Vagina (tissue), 2 donors: ENCODE measurements at places on chromosomes 13 and 19.

DNA sequence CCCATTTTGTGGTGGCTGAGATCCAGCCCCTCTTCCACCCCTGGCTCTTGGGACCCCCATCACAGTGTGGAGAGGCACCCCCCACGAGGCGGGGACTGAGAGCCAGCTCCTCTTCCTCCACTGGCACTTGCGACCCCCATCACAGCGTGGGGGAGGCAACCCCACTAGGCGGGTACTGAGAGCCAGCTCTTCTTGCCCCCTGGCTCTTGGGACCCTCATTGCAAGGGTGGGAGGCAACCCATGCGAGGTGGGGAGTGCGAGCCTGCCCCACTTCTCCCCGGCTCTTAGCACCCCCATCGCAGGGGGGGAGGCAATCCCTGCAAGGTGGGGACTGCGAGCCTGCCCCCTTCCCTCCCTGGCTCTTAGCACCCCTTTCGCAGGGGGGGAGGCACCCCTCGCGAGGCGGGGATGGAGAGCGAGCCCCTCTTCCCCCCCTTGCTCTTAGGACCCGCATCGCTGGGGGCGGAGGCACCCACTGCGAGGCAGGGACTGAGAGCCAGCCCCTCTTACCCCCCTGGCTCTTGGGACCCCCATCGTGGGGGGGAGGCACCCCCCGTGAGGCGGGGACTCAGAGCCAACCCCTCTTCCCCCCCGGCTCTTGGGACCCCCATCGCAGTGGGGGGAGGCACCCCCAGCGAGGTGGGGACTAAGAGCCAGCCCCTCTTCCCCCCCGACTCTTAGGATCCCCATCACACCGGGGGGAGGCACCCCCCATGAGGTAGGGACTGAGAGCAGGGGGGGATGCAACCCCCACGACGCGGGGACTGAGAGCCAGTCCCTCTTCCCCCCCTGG, 364.6 kb upstream of the SPRY2 start:
- DNase-seq = no peak

GRCh38 chr19:2173767-2174577, 10.2 kb downstream of the DOT1L start:
- DNase-seq = no peak

GRCh38 chr19:58571575-58571947, 1.6 kb downstream of the MZF1 start:
- no peak for DNase-seq

- DNase-seq = no peak
Measured at GRCh38 chr13:67967031-67967430, 736.9 kb upstream of the PCDH9 start.

GRCh38 chr13:96071504-96071903, 18.3 kb upstream of the UGGT2 start:
- no peak for DNase-seq

DNA sequence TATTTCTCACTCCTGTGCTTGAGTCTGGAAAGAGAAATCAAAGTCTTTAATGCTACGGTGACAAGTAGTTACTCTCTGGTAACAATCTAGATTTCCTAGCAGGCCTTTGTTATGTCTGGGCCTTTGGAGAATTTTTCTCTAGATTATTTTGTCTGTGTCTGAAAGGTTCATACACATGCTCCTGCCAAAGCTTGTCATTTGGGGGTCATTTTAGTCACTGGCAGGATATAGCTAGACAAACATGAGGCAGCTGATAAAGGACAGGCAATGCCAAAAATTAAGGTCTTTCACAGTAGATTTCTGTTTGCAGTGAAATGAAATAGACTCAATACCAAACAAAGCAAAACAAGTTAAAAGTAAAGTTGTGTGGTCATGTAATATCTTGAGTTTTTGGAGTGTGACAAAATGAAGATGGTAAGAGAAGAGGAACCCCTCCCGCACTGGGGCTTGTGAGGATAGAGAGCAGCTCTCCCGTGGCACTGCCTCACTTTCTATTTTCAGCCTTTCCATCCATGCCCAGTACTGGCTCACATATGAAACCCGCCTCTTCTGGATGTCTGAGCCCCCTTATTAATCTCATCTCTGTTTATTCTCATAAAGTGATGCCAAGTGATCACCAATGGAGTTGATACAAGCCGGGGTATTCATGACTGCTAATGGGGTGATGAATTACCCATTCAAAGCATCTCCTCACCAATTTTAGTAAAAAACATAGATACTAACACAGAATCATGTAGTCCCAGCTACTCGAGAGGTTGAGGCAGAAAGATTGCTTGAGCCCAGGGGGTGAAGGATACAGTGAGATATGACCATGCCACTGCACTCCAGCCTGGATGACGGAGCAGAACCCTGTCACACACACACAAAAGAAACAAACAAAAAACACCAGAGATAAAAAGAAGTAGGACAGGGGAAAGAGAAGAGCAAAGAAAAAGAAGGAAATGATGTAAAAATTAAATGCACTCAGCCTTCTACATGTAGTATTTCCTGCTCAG, 389.3 kb downstream of the FGF14 start:
- no peak for DNase-seq

GRCh38 chr19:7830272-7830771, 304 bp downstream of the EVI5L start:
- no peak for DNase-seq

GRCh38 chr19:30711296-30711695, 339.1 kb downstream of the ZNF536 start:
- no peak for DNase-seq

DNA sequence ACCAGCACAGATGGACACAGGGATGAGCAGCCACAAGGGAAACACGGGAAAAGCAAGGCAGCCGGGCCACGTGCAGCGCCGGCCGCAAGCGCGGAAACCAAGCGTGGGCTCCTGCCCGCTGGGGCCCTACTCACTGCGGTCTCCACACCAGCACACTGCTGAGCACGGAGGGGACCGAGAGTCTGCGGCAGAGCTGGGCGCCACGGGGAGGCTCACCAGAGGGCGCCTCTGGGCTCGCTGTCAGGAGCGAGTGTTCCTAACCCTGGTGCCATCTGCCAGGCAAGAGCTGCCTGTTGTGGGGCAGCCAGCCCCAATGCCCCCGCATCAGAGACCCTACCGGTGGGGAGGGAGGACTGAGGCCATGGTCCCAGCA, 26.5 kb downstream of the MPND start:
- no peak for DNase-seq

GRCh38 chr13:77946522-77946921, 27.9 kb upstream of the EDNRB start:
- no peak for DNase-seq

GRCh38 chr13:29594710-29595379, 643 bp downstream of the SLC7A1 start:
- no peak for DNase-seq

GRCh38 chr19:7874076-7874896, at the start of gene PRR36:
Gene PRR36 (minus strand): TSS chr19:7874390. CDS start chr19:7873689, 701 bp downstream.
- no peak for DNase-seq

DNA sequence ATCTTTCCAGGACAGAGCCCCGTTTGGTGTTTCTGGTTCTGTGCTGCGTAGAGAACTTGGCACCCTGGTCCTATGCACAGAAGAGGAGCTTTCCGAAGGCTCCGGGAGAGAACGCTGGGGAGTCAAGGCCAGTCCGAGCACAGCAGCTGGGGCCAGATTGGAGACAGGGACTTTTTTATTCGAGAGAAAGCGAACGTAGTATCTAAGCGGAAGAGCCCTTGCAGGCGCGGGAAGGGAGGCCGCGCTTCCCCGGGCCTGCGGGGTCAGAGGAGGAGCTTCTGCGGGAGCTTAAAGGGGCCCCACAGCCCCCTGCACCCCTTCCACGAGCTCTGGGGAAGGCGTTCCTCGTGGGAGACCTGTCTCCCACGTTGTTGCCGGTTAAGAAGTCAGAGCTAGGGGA, 48.6 kb upstream of the ARHGEF7 start:
- peak; percentile 69 for DNase-seq

- no peak for DNase-seq
Measured at GRCh38 chr13:32587811-32588170, 1.5 kb downstream of the PDS5B start.

- no peak for DNase-seq
Measured at GRCh38 chr19:469833-470232, 9.0 kb upstream of the SHC2 start.

- no peak for DNase-seq
Measured at GRCh38 chr13:76833441-76833954, 52.7 kb downstream of the KCTD12 start.

DNA sequence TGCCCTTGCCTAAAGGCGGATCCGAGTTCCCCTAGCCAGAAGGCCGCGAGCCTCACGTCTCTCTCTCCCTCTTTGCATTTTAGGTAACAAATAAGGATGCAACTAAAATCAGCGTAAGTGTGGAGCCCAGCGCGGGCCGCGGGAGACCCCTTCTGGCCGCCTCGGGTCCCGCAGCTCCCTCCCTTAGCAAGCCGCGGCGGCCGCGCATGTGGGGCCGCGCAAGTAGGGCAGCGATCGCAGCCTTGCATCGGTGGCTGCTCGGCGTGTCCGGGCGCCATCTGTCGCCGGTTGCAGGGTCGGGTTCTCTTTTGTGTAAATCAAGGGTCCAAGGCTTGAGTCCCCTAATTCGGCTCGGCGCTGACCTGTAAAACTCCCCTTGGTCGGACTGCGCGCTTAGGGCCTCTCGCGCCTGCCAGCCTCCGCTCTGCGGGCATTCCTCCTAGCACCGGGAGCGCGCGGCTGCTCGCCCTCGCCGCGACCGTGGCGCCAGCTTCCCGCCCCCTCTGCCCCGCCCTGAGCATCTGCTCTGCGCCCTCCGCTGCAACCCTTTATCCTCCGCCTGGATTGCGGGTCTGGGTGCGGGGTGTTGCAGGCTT, 2.7 kb downstream of the VSTM2B start:
- no peak for DNase-seq

DNA sequence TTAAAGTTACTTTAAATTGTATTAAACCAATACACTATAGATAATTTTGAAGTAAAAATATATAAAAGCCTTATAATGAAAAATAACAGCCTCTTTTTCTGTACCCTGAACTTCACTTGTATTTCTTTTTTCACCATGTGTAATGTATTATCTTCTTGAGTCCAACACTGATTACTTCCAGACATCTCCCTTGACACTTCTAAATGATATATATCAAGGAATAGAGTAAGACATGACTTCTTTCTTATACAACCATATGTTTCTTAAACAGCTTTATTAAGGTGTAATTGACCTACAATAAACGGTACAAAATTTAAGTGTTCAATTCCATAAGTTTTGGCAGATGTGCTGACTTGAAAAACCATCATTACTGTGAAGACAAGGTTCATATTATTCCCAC, 531.9 kb downstream of the OLFM4 start:
- DNase-seq = no peak

DNA sequence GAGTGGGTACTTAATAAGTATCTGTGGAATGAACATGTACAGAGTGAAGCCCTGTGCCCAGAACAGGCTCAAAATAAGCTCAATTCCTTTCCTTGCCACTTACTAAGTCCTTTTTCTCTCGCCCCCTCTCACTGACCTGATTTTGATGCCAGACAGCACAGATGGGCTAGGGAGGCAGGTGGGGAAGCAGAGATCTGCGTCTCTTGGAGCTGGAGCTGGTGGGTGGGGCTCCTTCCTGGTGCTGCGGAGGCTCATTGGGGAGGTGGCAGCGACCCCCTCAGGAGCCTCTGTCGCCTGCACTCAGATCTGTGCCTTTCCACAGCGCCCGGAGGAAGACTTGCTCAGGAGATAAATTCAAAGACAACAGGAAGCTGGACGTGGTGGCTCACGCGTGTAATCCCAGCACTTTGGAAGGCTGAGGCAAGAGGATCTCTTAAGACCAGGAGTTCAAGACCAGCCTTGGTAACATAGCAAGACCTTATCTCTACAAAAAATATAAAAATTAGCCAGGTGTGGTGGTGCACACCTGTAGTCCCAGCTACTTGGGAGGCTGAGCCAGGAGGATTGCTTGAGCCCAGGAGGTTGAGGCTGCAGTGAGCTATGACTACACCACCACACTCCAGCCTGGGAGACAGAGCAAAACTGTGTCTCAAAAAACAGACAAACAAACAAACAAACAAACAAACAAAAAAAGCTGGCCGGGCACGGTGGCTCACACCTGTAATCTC, 14.6 kb downstream of the AKT2 start:
- DNase-seq = no peak

DNA sequence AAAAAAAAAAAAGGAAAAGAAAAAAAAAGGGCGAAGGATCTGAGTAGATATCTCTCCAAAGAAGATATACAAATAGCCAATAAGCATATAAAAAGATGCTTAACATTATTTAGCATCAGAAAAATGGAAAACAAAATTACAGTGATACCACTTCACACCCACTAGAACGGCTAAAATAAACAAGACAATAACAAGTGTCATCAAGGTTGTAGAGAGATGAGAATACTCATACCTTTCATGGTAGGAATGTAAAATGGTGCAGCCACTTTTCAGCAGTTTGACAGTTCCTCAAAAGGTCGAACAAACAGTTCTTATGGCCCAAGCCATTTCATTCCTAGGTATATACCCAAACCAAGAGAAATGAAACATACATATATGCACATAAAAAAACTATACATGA, 33.5 kb downstream of the FOXO1 start:
- DNase-seq = no peak

DNA sequence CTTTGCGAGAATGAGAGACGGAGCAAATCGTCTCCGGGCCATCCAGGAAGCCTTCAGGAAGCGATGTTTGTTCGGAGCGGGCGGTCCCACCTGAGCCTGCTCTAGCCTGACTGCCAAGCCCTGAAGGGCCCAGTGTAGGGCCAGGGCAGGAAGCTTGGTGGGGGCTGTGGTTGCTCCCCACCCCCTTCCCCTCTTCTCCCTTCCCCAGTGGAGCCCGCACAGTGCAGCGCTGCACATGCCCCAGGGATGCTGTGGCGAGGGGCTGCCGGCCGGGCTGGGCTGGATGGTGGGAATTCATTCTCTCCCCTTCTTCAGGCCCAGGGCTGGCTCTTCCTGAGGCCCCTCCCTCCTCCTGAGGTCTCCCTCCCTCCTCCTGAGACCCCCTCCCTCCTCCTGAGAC, 7.1 kb upstream of the GRTP1 start:
- DNase-seq = no peak

DNA sequence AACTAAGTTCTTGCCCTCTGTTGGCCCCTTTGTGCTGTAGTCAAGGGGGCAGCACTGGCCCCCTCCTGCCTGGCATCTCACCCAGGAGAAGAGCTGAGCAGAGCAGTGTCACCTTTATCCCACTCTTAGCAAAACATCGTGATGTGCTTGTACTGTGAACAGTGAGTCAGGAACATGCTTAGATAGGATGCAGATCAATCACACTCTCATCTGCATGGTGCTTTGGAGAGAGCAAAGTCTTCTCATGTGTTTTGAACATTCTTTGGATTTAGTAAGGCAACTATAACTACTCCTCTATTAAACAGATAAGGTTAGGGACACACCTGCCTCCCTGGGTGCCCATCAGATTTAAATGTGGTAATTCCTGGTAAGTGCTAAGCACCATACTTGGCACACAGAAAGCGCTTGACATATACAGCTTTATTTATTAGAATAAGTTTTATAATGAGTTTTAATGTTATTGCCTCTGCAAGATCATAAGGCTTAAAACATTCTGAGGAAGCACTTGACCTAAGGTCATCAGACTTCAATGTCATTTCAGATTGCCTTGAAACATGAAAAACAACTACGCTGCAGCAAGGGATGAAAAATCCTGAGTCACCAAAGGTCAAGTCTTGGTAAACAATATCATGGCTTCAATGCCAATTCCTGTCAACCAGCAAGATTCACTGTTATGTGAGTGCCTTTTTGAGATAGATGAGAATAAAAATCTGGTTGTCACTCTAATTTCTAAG, 82.4 kb upstream of the IRS2 start:
- DNase-seq = no peak
